ENCODE measurements at places on chromosomes 4 and X.

DNA sequence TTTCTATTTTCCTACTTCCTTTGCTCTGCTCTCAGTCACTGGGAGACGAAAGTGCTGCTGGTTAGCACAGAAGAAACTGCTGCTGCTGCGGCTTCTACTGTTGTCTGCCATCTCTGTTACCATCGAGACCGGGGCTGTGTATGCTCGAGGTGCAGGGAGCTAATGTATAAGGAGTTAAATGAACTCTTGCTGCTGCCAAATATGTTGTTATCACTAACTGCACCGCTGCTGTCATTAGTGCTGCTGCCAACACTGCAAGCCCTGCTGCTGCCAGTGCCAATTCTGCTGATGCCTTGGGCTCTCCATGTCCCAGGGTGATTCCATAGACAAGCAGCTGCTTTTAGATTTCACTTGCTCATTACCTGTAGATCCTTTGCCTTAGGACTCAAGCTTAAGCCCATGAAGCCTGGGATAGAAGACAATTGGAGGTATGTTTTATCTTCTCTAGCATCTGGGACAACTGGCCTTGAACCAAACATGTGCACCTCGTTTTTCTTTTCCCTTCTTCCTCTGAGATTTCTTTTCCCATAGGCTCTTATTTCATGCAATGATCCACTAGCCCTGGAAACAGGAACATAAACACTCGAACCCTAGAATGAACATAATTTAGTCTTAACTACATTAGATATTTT lies 107.8 kb downstream of the CCSER1 start:
- no peak for DNase-seq

DNA sequence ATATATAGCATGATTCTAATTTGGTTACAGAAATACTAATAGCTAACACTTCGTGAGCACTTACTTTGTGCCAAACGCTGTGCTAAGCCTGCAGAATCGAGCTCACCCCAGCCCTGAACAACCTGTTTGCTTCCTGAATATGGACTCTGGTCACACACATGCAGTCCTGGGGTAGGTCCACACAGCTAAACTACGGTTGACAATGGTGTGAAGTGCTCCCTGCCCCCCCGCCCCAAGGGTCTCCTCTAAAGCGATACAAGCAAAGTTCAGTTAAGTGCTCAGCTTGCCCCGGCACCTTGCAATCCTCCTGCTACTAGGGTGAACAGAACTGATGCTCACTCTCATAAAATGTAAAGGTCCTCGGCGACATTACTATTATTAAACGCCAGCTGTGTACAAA lies 879 bp downstream of the FOXP3 start:
- DNase-seq, result no peak

GRCh38 chr4:140351093-140352075 lies 22.1 kb upstream of the SCOC start:
- no peak for DNase-seq

GRCh38 chr4:119026662-119027444 lies 108.8 kb upstream of the MYOZ2 start:
- no peak for DNase-seq

DNA sequence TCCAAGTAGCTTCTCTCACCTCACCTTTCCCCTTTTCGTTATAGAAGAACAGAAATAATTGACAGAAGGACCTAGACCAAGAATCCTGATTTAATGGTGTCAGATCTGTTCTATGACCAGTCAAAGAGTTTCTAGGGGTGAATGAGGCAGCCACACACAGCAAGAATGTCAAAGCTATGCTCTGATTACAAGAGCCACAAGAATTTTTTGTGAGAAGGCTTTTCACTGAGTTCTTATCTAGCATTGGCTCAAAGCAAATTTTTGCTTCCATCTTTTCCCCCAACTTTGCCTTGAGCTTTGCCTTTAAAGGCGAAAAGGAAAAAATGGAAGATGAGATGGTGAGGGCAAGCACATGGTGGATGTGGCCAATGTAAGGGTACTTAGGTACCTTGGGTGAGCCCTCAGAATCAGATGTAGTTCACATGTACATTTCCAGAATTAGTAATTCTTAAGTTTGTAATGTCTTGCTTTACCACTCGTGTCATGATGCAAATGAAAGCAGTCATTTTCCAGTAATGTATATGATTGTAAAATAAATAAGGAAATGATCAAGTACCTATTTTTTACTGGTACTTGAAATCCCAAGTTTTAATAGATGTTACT lies 23.5 kb downstream of the FMR1 start:
- no peak for DNase-seq

GRCh38 chr4:41057467-41057866 lies 156.9 kb downstream of the APBB2 start:
- DNase-seq, result no peak

- DNase-seq, result no peak
Observed at GRCh38 chr4:53671757-53672156, 80.5 kb upstream of the LNX1 start.

- DNase-seq, result no peak
Observed at GRCh38 chr4:69066945-69067344, 29.3 kb upstream of the UGT2B7 start.

DNA sequence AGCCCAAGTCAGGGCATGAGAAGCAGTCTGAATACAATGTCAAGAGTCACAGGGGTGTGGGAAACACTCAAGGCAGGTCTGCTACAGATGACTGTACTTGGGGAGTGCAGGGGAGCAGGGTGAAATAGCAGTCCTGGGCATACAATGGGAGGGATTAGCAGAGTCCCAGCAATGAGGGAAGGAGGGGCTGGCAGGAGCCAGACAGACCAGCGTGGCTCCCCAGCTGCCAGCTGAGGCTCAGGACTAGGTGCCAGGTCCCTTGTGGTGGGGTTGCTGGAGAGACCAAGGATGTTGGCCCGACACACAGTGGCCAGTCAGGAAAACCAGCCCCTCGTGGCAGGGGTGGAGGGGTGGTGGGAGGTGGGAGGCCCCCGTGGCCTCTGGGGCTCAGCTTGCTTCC lies 86.6 kb downstream of the RTL5 start:
- DNase-seq, result no peak

DNA sequence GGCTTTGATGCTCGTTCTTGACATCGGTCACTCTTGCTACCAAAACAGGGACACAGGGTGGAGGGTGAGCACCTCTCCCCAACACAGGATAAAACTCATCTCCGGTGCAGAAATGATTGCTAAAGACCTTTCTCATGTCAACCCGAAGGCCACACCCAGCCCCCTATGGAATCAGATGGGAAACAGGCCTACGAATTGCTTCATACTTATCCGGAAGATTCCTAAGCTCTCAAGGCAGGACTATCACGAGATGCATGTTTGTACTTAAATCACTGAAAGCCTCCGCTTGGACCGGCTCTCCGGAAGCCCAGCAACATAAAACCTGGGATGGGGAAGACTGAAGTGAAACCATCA lies 74.9 kb downstream of the MTMR1 start:
- no peak for DNase-seq

DNA sequence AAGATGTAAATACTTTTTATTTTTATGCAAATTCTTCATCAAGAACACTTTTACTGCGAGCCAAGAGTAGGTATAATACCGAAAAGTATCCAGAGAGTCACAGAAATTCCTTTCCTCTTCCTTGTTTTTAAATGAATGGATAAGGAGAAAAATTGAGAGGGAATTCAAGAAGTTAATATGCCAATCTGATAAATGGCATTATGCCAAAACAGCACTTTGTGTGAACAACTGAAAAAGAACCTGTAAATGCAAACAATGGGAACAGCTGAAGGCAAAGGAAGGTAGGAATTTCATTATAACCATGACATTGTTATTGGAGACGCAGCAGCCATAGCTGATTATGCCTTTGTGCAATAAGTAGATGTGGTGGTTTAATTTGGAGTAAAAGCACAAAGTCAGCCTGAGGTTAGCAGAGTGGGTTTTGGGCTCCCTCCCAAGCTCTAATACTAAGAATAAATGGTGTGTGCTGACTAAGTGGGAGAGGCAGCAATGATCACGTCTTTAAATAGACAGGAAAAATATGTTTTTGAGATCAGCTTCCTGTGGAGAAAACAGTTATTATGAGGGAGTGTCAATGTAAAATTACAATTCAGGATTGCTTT lies 209.8 kb upstream of the NDST4 start:
- no peak for DNase-seq

DNA sequence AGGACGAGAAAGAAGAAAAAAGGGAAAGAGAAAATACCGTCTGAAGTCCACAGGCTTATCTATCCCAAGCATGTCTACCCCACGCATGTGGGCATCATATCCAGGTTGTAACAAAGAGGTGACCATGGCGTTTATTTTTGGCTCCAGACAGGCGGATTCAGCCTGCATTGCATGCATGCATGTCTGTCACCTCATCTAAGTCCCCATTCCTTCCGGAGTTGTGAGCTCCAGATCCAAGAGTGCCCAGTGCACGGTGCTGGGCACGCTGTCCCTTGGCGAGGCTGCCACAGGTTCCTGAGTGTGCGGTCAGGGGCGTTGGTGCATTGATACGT lies 905 bp upstream of the GALNTL6 start:
- no peak for DNase-seq

All from HCT116 (cell line).